ENCODE measurements at places on chromosomes 12 and 14. TPM values are rescaled to one million over a fixed set of nuclear protein-coding genes. Genes with fewer than 3 reads are reported as not detected.

Gene IL25
- not detected for total RNA-seq

Gene KRT6C
- total RNA-seq, result 0.13 TPM

Gene SERPINA9
- total RNA-seq, result 1.7 TPM

DNA sequence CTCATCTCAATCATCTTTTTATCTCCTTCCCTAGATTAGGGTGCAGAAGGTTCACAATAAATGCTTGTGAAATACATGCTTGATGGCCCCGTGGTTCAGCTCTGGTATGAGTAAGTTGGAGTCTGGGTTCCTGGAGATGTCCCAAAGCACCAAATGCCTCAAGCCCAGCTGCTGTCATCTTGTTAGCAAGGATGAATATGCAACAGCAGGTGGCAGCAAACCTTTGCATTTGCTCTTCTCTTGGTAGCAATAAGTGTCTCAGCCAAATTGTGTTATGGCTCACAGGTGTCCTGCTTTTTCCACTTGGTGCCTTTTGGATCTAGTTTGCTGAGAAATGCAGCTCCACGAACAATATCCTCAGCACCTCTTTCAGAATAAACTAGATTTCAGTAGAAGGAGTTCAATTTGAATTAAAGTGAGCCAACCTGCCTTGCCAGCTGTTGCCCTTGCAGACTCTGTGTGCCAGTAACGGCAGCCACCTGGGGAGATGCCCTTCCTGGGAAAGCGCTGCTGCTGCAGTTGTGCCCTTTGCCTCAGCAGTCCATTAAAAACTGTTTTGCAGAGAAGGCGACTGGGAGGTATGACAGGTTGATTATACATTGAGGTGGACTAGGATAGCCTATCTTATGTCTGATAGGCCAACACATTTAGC lies 417.3 kb downstream of the SNAPC1 start:
- no peak for DNase-seq

- DNase-seq, result no peak
Measured at GRCh38 chr14:38016497-38016896, 191.2 kb upstream of the SSTR1 start.

GRCh38 chr14:63475761-63476160 lies 67.4 kb downstream of the PPP2R5E start:
- no peak for DNase-seq

DNA sequence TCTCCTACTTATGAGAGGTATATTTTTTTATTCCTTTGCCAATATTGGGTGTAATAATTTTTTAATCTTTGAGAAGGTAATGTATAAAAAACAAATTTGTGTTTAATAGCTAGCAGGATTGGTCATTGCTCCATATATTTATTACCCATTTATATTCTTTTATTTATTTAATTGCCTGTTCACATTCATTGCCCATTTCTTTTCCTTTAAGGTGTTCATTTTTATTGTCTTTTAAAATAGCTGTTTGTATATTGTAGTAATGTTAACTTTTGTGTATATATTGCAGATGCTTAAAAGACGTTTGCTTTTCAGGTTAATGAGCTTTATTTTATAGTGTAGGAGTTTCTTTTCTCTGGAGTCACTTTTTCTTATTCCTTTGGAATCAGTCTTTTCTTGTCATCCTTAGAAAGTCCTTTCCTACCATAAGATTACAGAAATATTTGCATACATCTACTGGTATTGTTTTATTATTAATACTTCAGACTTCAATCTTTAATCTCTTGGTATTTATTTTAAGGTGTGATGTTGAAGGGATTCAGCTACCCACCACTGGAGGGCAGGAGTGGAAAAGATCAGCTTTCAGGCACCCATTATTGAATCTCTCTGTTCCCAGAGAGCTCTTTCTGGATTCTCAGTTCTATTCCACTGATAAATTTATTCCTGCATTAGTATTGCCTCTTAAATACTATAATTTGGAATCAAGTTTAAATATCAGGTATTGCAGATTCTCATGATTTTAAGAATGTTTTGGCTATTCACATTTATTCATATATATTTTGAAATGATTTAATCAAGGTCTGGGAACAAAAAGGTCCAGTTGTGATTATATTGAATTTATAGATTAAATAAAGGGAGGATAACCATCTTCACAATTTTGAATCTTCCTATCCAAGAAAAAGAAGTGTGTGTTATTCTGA lies 17.3 kb downstream of the PPM1A start:
- no peak for DNase-seq

DNA sequence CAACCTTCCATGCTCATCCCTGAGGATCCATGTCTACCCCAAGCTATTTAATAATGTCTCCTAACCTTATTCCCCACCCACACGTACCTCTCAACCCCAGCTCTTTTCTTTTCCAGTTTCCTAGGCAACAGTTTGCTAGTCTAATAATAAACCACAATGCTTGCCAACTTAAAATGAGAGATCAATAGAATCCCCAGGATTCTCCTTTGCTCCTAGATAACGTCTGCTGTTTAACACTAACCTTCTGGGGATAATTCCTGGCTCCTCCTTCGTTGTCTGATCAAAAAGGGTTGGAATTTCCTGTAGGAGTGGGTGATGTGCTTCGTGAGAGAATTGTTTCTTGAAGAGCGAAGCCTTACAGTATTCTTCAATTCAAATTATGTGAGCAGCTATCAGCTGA lies 42.2 kb upstream of the DBX2 start:
- DNase-seq, result no peak

Measured in lower leg skin (tissue), 4 donors.